CD4-positive, alpha-beta T cell treated with Interleukin-17A for 4 hours (primary cell): ENCODE measurements at places on chromosomes 16 and 17.

- no peak for DNase-seq
These were observed 91.7 kb downstream of the BCAS3 start for GRCh38 chr17:60769327-60769726.

DNA sequence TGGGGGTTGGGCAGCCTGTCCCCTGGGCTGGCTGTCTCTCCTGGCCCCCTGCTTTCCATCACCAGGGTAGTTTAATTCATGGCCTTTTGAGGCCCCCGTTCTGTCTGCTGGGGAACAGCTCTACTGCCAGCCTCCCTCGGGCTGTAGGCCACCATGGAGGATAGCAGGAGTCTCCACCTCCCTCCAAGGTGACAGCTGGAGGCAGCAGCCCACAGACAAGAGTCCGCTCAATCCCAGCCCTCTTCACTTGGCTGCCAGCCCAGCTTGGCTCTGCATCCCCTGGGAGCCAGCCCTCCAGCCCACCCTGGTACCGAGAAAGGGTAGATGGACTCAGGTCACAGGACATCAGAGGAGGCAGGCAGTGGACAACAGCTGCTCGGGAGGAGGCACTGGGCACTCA, 194.6 kb upstream of the SDK2 start:
- no peak for DNase-seq

GRCh38 chr17:80631142-80632045, 86.8 kb downstream of the RPTOR start:
- DNase-seq = no peak

GRCh38 chr16:1127101-1127500, 25.8 kb upstream of the CACNA1H start:
- DNase-seq = no peak

GRCh38 chr17:43907998-43908721, 824 bp upstream of the MPP2 start:
- peak; percentile 74 for DNase-seq

DNA sequence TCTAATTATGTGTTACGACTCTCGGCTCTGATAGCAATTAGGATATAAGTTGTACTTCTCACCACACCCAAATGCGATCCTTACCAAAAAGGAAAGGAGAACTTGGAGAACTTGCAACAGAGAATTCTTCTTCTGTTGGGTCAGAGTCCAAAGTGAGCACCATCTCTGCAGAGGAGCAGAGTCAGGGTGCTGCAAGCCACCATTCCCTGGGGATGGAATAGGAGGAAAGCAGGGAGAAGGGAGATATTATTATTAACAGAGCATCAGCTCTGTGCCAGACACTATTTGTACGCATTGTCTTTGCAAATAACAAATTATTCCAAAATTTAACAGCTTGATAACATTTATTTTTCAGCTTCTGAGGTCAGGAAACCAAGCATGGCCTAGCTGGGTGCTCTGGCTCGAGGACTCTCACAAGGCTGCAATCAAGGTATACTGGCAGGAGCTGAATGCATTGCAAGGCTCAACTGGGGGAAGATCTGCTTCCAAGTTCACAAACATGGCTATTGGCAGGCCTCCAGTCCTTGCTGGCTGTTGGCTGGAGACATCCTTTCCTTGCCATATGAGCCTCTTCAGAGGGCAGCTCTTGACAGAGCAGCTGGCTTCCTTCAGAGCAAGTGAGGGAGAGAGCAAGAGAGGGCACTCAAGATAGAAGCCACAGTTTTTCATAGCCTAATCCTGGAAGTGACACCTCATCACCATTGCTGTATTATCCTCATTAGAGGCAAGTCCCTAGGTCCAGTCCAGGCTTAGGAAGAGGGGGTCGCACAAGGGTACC, 296.2 kb upstream of the CDH5 start:
- DNase-seq = no peak

DNA sequence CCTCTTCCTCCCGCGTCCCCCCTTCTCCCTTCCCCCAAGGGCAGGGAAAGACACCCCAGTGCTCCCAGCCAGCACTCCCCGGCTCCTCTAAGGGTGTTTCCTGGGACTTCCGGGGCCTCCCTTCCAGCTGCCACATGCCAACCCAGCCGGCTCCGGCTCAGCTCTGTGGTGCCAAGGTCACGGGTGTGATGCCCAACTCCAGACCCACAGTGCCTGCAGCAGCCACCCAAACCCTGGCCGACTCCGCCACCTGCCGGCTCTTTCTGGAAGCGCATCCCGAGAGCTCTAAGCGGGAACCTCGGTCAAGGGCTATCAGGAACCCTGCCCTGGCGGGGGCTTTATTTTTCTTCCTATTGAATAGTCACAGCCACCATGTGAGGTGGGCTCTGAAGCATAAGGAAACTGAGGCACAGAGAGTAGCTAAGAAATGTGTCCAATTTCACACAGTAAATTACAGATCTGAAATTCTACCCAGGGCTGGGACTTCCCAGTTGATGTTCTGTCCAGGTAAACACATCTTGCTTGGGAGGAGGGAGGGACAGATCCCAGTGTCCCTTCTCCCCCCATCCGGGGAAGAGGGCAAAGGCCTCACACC, 3.3 kb upstream of the PPP1R1B start:
- peak; percentile 90 for DNase-seq
